Activated CD4-positive, alpha-beta T cell treated with anti-CD3 and anti-CD28 coated beads, Interleukin-2, amount 50 U/mL, for 48 hours (primary cell): ENCODE measurements at places on chromosomes 1 and 21.
A peak's percentile ranks its signal among the peaks of the same experiment; 100 is the strongest.

DNA sequence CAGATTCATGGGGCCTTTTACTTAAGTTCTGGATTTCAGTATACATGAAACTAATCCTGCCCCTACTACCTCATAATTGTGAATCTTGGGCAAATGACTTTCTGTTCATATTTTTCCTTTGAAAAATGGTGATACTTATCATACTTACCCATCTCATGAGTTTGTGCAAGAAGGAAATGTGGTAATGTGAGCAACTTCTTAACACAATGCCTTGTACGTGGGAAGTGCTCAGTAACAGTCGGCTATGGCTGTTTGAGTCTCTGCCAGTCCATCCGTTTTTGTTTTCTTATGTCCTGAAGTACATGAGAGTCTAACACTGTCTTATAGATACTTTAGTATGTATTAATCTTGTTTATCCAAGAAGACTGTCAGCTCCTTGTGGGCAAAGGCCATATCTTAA is 86.5 kb downstream of the PATJ start:
- DNase-seq, result no peak

GRCh38 chr1:54736685-54737084 is 21.0 kb downstream of the TTC4 start:
- DNase-seq, result no peak

DNA sequence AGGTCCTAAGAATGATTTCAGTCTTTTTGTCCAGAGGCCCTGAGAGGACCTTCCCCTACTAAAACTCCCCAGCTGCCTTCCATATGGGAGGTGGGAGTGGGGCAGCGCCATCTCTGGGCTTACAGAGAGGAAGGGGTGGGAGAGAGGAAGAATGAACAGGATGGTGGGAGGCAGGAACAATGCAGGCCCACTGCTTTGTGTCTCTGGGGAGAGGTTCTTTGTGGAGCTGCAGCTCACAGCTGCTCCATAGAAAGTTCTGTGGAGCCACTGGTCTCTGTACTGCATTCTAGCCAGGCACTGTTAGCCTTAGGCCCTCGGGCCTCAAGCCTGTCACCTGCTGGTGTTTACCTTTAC is 43.6 kb upstream of the A3GALT2 start:
- no peak for DNase-seq

- DNase-seq, result no peak
These were observed 11.8 kb upstream of the FASLG start for GRCh38 chr1:172647110-172647564.

DNA sequence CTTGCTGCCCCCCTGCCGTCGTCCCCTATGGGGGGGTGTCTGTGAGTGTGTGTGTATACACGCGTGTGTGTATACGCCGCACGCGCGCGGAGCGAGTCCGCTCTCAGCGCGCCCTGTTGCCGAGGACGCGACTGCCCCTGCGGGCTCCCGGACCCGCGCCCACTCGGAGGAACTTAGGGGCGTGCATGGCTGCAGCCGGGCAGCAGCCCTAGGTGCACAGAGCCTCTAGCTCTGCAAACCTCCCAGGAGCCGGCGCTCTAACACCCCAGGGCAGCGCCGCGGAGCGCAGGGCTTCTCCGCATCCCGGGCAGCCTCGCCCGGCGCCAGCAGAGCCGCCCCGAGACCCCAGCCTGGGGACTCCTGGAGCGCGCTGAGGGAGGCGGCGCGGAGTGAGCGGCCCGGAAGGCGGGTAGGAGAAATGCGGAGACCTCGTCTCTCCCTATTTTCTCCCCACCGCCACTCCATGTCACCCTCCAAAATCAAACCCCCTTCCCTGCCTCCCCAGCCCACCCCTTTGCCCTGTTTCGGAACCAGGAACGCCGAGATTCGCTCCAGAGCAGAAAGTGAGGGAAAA is 574 bp downstream of the ITPKB start:
- peak; percentile 47 for DNase-seq

DNA sequence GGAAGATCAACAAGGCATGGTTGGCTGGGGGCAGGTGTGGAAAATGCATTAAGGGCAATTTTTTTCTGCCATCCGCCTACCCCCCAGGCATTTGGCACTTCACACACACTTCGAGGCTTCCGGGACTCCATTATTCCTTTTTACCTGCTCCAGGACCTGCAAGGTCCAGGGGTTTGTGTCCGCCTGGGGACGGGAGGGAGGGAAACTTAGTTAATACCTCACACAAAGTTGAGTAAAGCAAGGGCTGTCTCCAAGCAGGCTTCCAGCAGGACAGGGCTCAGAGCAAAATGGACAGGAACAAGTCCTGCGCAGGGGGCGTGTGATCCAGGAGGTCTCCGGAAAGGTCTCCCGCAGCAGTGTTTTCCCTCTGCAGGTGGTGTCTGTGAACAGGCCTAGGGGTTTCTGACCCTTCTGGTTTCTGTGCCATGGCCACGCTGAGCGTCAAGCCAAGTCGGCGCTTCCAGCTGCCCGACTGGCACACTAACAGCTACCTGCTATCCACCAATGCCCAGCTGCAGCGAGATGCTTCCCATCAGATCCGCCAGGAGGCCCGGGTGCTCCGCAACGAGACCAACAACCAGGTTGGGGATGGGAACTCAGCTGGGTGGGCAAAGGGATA is 712 bp downstream of the TEKT2 start:
- DNase-seq, result no peak

- no peak for DNase-seq
These were observed 34.1 kb upstream of the PRSS38 start for GRCh38 chr1:227781314-227781930.

DNA sequence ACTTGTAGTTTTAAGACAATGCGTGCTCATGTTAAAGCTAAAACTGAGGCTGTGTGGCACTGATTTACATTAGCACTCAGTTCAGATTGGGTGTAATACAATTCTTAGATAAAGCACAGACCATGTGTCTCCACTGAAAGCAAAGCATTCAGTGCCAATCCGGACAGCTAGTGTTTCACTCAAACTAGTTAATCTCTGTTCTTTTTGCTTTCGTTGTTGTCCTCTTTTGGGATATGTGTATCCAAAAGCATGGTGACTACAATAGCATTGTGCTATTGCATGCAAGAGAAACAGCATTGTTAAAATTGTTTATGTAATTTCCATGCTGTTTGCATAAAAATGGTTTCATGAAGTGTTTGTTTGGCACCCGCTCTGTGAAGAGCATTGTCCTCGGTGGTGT is 54.6 kb downstream of the F3 start:
- DNase-seq, result no peak

DNA sequence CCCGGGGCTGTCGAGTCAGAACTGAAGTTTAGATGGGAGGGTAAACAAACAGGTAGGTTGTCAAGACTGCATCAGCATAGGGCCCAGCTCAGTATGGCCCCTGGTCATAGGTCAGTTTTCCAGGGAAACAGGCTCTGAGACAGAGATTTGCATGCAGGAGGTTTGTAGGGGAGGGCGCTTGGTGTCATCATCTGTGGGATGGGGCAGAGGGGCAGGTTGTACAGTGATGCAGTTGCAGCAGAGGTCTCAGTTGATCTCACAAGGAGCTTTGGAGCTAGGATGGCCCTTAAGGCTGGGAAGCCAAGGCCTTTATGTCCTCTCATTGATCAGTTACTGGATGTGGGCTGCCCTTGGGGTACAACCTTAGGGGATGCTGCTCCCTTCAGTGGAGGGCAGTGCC is 38.5 kb upstream of the KCNA10 start:
- DNase-seq, result no peak

- no peak for DNase-seq
These were observed 386.8 kb downstream of the RYR2 start for GRCh38 chr1:237428809-237429208.

DNA sequence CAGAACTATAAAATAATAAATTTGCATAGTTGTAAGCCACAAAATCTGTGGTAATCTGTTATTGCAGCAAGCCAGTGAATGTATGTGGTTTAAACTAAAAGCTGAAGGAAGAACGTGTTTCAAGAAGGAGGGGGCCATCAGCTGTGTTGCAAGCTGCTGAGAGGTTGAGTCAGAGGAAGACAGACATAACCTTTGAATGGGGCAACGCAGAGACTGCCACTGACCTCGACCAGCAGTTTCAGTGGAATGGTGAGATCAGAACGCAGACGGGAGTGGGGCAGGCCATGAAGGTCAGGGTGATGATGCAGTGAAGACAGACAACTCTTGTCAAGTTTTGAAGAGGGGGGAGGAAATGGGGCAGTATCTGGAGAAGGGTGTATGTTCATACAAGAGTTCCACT is 23.2 kb upstream of the QSOX1 start:
- DNase-seq, result peak; percentile 12

- DNase-seq, result peak; percentile 47
These were observed 618 bp downstream of the CLCC1 start for GRCh38 chr1:108962681-108963051.

DNA sequence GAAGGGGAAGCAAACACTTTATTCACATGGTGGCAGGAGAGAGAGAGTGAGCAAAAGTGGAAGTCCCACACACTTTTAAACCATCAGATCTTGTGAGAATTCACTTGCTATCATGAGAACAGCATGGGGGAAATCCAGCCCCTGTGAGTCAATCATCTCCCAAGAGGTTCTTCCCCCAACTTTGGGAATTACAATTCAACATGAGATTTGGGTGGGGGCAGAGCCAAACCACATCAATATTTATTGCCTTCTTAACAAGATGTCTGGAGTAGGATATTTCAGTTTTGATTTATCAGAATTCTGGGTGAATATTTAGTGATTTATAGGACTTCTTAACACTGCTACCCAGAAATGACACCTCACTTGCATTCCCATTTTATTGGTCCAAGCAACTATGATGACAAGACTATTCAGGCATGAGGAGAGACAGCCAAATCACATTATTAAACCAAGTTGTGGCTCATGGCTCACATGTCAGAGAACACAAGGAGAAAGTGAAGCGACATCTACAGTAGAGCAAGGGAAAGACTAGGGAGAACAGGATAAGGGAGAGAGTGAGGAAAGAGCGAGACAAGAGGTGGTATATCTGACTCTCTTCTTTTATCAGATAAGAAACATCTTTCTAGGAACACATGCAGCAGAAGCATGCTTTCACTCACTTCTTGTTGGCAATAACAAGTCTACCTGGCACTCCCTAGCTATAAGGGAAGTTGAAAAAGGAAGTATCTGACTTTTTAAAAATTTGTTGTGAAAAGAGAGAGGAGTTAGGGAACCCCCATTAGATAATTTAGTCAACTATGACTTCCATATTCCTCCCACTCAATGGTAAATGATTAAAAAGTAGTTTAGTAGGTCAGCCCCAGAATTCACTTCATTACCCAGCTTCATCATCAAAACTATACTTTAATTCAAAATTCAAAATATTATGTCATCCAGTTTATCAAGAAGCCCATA is 36.6 kb upstream of the PTPRC start:
- peak; percentile 65 for DNase-seq

GRCh38 chr1:26169198-26169554 is 413 bp upstream of the C1orf232 start:
- no peak for DNase-seq

DNA sequence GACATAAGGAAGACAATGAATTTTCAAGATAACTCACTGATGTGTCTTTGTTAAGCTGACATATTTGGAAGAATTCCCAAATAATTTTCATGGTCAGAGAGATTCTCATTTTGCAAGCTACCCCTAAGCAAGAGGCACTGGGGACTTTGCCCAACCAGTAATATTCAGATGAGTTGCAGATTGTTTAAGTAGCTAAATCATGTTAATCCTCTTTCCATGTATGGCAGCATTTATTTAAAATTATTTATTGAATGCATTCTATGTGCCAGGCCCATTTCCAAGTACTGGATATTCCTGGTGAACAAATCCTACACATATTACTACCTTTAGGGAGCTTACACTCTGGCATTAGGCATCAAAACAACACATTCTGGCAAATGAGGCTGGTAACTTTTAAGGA is 56.5 kb upstream of the BACH1 start:
- no peak for DNase-seq

GRCh38 chr1:112522621-112523020 is 13.9 kb downstream of the WNT2B start:
- no peak for DNase-seq

DNA sequence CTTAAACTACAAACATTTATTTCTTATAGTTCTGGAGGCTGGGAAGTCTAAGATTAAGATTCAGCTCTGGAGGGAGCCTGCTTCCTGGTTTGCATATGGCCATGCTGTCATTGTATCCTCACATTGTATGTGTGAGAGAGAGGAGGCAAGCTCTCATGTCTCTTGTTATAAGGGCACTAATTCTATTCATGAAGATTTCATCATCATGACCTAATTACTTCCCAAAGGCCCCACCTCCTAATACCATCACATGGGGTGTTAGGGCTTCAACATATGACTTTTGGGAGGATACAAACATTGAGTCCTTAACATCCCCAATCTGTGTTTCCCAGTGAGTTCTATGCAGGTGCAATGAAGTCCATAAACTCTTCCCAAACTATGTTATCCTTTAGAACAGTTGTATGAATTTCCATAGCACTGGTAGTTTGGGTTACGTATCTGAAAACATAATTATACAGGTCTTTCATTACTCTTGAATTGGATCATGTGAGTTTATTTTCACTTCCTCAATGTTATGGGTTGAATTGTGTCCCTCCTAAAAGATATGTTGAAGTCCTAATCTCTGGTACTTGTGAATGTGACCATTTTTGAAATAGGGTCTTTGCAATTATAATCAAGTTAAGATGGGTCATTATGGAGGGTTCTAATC is 124.2 kb downstream of the RUNX1 start:
- no peak for DNase-seq

- no peak for DNase-seq
These were observed 374.4 kb upstream of the PRMT6 start for GRCh38 chr1:106681939-106682522.

DNA sequence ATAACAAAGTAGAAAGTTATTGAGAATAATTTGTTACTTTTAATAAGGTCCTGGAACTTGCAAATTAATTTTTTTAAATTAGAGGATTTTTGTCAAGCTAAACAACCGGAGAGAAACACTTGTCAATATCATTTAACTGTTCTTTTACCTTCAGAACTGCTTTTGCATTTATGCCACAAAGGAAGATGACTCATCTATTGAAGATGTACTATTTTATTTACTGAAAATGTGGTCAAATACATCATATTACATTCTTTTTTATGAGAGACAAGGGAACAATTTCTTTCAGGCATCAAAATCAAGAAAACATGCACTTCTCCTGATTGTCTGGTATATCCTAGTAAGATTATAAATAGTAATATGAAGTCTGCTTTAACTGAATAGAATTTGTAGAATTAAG is 558.2 kb upstream of the PRMT6 start:
- no peak for DNase-seq

DNA sequence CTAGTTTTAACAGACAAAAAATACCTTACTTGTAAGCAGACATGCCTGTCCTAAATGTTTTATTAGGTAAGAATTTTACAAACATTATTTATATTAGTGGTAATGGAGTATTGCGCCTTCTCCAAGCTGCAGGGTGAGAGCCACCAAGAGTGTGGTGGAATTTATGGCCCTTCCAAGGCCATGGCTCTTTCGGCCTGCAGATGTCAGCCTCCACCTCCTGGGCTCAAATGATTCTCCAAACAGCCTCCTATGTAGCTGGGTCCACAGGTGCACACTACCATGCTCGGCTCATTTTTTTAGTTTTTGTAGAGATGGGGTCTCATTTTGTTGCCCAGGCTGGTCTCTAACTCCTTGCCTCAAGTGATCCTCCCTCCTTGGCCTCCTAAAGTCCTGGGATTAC is 56.3 kb downstream of the ITGB3BP start:
- DNase-seq, result no peak

- no peak for DNase-seq
These were observed 73.1 kb downstream of the UBIAD1 start for GRCh38 chr1:11345971-11346715.

GRCh38 chr1:161162052-161162451 is 2.8 kb downstream of the USP21 start:
- DNase-seq, result no peak
